MCF 10A (cell line): ENCODE measurements at places on chromosomes 3 and 15. TPM values are rescaled to one million over a fixed set of nuclear protein-coding genes. Genes with fewer than 3 reads are reported as not detected.

Gene VEPH1
- total RNA-seq: 2.4 TPM in 2 replicates

Gene RASL12
- not detected in 2 replicates for total RNA-seq

Gene ZNF502
- 2.4 and 2.8 TPM in 2 replicates for total RNA-seq

Gene GCNT3
- total RNA-seq: not detected in 2 replicates

DNA sequence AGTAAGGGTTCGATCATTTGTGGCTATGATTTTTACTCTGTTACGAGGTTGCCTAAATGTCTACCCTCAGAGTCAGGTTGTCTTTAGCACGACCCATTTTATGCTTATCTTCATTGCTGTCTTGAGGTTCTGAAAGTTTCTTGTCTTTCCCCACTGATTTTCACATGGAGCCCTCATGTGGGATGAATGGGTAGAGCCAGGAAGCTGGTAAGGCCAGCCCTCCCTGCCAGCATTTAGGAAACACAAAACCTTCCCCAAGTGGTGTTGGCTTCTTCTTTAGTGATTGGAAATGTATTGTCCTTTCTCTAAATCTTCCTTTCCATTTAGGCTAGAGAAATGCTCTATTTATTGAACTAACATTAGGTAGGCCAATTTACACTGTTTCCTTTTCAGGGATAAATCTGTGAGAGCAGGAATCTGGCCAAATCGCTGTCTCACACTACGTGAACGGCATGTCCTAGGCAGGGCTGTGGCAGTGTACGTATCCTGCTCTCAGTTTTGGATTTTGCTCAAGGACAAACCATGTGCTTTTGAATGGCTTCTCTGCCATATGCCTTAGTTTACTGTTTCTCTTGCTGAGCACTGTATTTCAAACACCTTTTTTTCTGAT lies 43.7 kb downstream of the MYZAP start:
- no peak overlapping the region for H3K4me3 ChIP-seq
- H3K36me3 ChIP-seq: peaks cover under 1% of the 10 kb centered on the region
- H3K27ac ChIP-seq: no peak overlapping the region

DNA sequence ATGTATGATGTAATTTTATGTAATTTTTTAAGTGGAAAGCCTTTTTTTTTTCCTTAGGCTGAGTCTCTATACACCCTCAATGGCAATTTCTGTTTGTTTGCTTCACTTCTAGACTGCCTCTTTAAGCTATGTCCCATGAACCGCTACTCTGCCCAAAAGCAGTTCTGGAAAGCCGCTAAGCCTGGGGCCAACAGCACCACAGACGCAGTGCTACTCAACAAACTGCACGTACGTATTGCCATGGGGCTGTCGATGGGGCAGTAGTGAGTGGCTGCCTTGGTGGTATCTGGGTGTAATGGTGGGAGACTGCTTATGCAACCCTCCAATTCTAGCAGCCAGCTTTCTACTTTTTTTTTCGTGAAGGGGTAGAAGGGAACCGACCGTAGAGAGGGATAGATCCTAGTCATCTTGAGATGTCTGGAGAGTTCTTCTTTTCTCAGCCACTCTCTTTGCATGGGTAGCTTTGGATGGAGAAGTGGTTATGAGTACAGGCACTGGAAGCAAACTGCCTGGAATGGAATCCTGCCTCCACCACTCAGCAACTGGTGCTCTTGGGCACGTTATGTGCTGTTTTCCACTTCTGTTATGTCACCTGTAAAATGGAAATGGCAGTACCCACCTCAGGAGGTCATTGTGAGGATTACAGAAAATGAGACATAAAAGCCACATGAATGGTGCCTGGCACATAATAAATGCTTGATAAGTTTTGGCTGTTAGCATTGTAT lies 134.7 kb downstream of the ITPR1 start:
- H3K36me3 ChIP-seq: no peaks in the 10 kb centered on the region
- DNase-seq: no peak
- H3K4me3 ChIP-seq: no peak overlapping the region
- H3K27me3 ChIP-seq: no peaks in the 10 kb centered on the region
- H3K4me1 ChIP-seq: no peaks in the 10 kb centered on the region
- H3K27ac ChIP-seq: no peak overlapping the region

DNA sequence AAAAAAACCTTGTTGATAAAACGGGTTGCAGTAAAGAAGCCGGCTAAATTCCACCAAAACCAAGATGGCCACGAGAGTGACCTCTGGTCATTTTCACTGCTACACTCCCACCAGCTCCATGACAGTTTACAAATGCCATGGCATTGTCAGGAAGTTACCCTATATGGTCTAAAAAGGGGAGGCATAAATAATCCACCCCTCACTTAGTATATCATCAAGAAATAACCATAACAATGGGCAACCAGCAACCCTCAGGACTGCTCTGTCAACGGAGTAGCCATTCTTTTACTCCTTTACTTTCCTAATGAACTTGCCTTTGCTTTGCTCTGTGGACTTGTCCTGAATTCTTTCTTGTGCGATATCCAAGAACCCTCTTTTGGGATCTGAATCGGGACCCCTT lies 14.4 kb upstream of the CDC25A start:
- no peak for DNase-seq
- no peaks in the 10 kb centered on the region for H3K36me3 ChIP-seq

DNA sequence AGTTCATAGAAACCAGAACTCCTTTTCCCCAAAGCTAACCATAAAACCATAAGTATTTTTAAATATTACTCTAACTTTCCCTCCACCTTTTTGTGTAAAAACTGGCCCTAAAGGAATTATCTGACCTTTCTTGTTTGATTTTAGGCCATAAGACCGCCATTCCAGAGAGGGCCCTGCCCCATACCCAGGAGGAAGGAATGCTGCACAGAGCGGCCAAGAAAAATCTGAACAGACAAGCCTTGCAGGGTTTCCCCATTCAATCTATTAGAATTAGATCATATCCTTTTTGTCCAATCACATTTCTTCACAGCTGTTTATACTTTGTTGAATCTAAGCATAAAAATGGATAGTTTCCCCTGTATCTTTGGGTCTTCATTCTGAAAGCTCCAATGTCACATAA lies 97.1 kb downstream of the B3GALNT1 start:
- no peak for DNase-seq
- no peaks in the 10 kb centered on the region for H3K36me3 ChIP-seq
- no peaks in the 10 kb centered on the region for H3K4me1 ChIP-seq
- no peak overlapping the region for H3K27ac ChIP-seq
- no peaks in the 10 kb centered on the region for H3K27me3 ChIP-seq

DNA sequence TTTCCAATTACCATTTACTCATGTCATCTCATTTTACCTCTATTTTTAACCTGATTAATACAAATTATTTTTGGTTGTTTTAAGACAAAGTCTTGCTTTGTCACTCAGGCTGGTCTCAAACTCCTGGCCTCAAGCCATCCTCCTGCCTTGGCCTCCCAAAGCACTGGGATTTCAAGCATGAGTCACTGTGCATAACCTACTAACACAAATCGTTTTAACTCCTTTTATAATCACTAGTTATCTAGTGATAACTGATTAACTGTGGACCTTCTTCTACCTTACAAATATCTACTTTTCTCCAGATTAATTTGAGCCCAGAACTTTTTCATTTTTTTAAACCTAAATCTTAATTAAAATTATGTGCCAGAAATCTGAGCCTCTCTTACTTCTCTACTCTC lies 4.6 kb downstream of the ATP13A3 start:
- peak; percentile 37 for DNase-seq
- H3K4me1 ChIP-seq: peaks cover 27% of the 10 kb centered on the region
- peak overlapping the region; percentile 85 for H3K27ac ChIP-seq
- no peaks in the 10 kb centered on the region for H3K27me3 ChIP-seq

- H3K4me3 ChIP-seq: no peak overlapping the region
- H3K4me1 ChIP-seq: peaks cover 27% of the 10 kb centered on the region
- no peak for DNase-seq
- H3K27ac ChIP-seq: no peak overlapping the region
- H3K36me3 ChIP-seq: peaks cover 16% of the 10 kb centered on the region
- H3K27me3 ChIP-seq: no peaks in the 10 kb centered on the region
These were observed 18.8 kb upstream of the JMJD7 start for GRCh38 chr15:41809121-41809520.

GRCh38 chr3:139309061-139309591 lies 34.7 kb upstream of the MRPS22 start:
- no peak for DNase-seq
- no peaks in the 10 kb centered on the region for H3K36me3 ChIP-seq
- H3K4me3 ChIP-seq: no peak overlapping the region
- peak overlapping the region; percentile 54 for H3K27ac ChIP-seq
- peaks cover 44% of the 10 kb centered on the region for H3K4me1 ChIP-seq
- H3K27me3 ChIP-seq: no peaks in the 10 kb centered on the region
